ENCODE measurements at places on chromosomes 5 and 9. TPM values are rescaled to one million over a fixed set of nuclear protein-coding genes. Genes with fewer than 3 reads are reported as not detected.

The MPDZ gene
- 13.1 TPM for polyA plus RNA-seq

The SLC6A3 gene
- polyA plus RNA-seq: 0.77 TPM

The ORM1 gene
- polyA plus RNA-seq: not detected

The FBN2 gene
- 2.3 TPM for polyA plus RNA-seq

The SPINK13 gene
- not detected for polyA plus RNA-seq

The GPR150 gene
- not detected for polyA plus RNA-seq

The MEGF10 gene
- 0.18 TPM for polyA plus RNA-seq

The TAF11L3 gene
- not detected for polyA plus RNA-seq

The SFXN1 gene
- polyA plus RNA-seq: 109 TPM

The PRRT1B gene
- polyA plus RNA-seq: not detected

The CXCL14 gene
- 1.1 TPM for polyA plus RNA-seq

The PDCD1LG2 gene
- polyA plus RNA-seq: not detected

The PAXX gene
- 276 TPM for polyA plus RNA-seq

The ARL14EPL gene
- polyA plus RNA-seq: 0.24 TPM

The RANBP17 gene
- 35.6 TPM for polyA plus RNA-seq

The SLCO4C1 gene
- polyA plus RNA-seq: 0.12 TPM

The SPATA9 gene
- 1.1 TPM for polyA plus RNA-seq

The F2RL1 gene
- polyA plus RNA-seq: 0.12 TPM

All from neural cell (in vitro differentiated cells).